ENCODE measurements at places on chromosomes 7 and 10.

- no peak for DNase-seq
These were observed 23.5 kb downstream of the SGCE start for GRCh38 chr7:94632338-94633013.

GRCh38 chr7:88689821-88690220, 69.7 kb upstream of the ZNF804B start:
- DNase-seq: no peak

DNA sequence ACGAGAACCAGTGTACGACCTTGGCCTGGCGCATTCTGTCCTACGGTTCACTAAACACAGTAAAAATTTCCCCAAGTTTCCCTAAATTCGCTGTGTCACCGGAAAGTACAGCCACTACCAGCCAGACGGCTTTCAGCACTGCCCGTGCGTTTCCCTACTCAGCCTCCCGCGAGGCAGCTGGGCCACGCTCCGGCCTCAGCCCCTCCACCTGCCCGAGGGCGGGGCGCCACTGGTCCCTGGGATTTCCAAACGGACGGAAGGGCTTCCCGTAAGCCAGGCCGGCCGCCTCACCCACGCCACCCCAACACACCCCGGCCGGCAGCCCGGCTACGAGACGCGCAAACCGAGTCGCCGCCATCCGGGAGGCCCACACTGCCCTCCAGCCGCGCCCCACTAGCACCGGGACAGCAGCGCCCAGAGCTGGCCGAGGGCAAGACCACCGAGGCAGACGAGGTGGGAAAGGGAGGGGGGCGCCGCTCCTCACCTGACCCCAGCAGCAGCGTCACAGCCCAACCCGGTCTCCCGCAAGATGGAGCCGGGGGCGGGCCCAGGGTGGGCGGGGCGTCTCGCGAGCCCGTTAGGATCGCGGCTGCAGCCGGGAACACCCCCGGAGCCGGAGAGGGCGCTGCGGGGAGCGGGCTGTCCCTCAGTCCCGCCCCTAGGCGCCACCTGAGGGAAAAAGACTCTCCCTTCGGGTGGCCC, at the start of gene ANXA7:
Gene ANXA7 (minus strand): TSS at position 531 of the 702 bp plus-strand sequence. CDS start 13,202 bp downstream, outside the sequence.
- DNase-seq: peak; percentile 87

GRCh38 chr10:117946525-117947070, 100.1 kb downstream of the RAB11FIP2 start:
- DNase-seq: no peak

- no peak for DNase-seq
These were observed 113.4 kb downstream of the DIP2C start for GRCh38 chr10:576130-576465.

DNA sequence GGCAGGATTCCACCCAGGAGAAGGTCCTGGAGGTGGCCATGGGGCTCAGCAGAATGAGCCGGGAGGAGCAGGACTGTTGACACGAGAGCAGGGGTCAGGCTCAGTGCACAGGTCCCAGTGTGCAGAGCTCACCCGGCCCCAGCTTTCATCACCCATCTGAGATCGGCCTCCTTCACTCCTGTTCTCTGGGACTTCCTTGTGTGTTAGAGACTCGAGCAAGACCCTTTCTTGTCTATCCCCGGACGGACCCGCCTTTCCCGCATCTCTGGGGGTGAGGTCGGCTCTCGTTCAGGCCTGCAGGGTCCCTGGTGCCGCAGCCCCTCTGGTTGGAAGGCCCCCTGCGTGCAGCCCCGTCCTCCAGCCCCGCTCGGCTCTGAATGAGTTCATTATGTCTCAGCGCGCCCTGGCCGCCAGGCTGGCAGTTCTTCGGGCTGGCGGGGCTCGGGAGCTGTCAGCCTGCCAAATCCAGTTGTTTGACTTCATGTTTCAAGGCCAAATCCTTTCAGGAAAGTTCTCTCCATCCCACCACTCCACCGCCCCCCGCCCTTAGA, 127.9 kb downstream of the LHPP start:
- DNase-seq: no peak

DNA sequence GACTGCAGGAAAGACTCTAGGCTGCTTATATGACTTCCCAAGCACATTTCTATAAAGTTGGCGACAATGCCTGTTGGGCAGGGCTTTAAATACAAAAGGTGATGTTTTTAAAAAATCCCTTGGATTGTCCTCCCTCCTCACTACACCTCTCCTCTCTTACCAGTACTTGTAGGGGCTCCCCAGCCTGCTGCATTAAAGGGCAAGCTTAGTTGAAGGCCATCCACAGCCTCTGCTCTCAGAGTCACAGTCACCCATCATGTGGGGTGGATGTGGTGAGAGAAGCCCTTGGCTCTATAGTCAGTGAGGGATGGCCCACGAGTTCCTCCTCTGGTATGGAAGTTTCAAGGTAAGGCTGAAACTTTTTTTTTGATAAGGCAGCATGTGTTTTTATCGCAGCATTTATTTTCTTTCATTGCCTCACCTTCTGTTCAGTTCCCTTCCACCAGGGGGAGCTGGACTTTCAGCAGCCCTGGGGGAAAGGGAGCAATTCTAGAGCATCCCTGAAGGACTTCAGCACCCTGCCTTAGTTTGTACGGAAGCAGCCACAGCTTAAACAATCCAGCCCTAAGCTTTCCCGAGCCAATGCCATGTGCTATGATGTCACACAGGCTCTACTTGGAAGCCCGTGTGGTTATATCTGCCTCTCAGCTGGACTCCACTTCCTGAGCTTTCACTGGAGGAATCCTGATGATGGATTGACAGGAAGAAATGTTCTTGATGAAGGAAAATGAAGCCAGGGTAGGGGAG, 131.9 kb downstream of the CALCR start:
- no peak for DNase-seq

DNA sequence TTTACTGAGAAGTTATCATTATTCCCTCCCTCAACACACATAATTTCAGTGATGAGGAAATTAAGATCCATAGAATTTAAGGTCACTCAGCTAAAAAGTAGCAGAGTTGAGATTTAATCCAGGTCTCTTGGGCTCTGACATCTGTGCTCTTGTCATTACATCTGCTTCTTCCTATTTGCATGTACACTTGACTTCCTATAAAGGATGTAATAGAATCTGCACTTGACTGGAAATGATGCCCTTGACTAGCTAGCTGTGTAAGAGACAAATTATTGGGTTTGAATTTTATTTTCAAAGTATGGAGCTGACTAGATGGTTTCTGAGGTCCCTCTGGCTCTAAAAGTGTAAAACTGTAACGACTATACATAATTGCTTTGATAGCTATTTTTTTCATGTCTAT, 59.5 kb downstream of the AGK start:
- DNase-seq: no peak

DNA sequence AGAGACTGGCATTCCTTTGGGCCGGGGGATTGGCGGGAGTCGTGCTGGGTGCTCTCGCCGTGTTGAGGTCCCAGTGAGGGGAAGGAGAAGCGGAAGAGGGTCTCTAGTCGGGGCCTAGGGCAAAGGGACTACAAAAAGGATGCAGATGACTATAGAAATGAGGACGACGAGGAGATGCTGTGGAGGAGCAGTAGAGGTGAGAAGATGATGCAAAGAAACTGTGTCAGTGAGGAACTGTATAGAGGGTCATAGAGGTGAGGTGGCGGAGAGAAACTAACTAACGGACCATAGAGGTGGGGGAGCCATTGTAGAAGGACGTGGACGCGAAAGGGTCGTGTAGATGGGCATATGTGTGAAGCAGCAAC, 324 bp downstream of the TWNK start:
- DNase-seq: no peak

DNA sequence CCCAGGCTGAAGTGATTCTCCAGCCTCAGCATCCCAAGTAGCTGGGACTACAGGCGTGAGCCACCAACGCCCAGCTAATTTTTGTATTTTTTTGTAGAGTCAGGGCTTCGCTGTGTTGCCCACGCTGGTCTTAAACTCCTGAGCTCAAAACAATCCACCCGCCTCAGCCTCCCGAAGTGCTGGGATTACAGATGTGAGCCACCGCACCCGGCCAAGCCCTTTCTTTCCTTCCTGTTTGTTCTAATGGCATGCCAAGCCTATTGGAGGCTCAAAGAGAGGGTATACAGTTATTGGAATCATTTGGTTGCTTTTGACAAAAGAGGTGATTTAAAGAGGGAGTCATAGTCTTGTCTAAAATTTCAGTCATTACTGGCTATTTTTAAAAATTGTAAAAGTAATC, 46.0 kb upstream of the TRIM8 start:
- no peak for DNase-seq

DNA sequence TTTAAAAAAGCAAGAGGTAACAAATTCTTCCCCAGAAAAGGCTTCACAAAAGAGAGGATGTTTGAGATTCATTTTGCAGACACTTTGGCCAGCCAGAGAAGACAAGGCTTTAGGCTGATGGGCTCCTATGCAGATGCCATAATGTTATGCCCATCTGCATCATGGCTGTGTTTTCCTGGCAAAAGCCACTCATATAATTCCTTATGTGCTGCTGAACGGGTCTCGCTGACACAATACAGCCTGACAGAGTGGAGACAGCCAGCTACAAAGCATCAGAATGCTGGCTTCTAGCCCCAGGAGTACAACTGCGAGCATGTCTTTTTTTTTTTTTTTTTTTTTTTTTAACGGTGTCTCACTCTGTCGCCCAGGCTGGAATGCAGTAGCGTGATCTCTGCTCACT, 1157.4 kb upstream of the AUTS2 start:
- DNase-seq: peak; percentile 50

- DNase-seq: no peak
These were observed 5.5 kb downstream of the ZNF775 start for GRCh38 chr7:150384406-150385301.

DNA sequence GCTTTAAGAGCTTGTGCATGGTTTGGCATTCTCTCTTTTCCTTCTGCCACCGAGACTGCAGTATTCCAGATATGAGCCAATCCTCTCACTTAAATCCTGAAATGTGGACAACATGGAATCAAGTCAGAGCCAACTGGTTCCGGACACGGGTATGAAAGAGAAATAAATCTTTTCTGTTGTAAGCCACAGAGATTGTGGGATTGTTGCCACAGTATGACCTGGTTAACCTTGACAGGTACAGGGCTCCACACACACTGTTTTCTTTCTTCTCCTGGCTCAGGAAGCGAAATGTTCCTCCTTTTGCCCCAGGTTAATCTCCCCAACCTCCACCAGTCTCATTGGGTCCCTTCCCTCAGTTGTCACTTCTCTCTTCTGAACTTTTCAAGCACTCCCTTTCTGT, 6.5 kb upstream of the NAMPT start:
- DNase-seq: no peak

DNA sequence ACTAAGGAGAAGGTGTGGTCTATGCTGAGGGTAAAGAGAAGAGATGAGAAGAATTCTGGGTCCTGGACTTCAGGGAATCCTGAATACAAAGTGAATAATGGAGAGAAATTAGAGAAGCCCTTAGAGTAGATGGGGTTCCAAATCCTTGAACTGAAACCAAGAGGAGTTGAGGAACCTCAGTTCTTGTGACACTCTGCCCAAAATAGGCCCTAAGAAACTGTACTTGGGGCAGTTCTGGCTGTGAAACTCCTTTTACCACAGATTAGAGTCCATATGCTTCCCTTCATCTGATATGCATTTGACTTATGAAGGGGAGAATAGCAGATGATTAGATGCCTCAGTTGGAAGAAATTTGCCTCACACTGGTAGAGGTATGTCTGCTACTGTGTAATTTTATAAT, 19.0 kb downstream of the TES start:
- no peak for DNase-seq

DNA sequence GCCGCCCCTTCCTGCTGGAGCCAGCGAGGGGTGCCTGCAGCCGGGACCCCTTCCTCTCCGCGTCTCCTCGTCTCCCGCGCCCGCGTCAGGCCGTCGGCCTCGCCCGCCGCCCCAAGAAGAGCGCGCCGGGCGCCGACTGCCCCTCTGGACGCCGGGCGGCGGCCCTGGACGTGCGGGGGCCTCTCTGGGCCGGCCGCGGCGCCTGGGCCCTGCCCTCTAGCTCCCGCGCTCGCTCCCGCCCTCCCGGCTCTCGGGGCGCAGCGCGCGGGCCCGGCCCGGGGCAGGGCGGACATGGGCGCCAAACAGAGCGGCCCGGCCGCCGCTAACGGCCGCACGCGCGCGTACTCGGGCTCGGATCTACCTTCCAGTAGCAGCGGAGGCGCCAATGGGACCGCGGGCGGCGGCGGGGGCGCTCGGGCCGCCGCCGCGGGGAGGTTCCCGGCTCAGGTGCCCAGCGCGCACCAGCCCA, 704 bp downstream of the ZNRF2 start:
- DNase-seq: no peak

DNA sequence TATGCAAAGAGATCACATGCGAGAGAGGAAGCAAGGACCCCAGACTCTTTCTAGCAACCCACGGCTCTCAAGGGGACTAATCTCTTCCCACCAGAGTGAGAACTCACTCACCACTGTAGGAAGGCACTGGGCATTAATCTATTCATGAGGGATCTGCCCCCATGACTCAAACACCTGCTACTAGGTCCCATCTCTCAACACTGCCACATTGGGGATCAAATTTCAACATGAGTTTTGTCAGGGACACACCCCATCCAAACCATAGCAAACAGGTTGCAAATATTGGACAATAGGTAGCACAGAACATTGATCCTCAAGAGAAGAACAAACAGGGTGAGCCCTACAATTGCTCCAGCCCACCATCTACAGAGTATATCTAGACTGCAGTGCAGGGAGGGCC, 740.6 kb downstream of the LRMDA start:
- no peak for DNase-seq

GRCh38 chr7:33874943-33875342, 30.4 kb upstream of the BMPER start:
- no peak for DNase-seq

DNA sequence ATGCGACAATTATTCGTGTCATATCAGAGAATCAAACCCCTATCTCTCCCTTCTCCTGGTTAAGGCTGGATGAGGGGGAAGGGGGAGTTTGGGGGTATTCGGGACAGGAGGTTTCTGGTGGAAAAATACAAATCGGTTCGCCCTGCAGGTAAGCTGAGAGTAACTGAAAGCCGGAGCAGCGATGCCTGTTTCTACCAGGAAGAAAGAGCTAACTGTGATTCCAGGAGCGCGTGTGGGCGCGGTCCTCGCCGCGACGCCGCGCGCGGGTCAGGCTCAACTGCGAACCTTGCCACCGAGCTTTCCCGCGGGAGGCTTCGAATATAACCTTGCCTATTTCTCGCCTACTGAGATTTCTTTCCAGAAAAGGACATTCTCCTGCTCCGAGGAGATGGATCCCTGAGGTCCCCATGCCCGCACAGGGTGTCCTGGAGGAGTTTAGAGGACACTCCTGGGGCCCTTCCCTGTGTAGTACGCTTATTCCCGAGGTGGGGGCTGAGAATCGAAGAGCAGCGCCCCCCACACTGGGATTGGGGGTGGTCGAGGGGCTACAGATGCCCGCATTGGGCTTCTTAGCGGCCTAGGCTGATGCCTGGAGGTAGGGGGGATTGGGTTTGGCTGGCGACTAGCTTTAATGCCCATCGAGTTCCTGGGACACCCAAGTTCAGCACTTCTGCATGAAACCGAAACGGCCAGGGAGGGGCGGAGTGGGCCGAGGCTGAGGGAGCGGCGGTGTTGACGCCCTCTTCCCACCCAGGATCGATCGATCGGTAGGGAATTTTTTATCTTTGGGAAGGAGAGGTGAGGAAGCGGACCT, 13.0 kb upstream of the DLX6 start:
- no peak for DNase-seq

DNA sequence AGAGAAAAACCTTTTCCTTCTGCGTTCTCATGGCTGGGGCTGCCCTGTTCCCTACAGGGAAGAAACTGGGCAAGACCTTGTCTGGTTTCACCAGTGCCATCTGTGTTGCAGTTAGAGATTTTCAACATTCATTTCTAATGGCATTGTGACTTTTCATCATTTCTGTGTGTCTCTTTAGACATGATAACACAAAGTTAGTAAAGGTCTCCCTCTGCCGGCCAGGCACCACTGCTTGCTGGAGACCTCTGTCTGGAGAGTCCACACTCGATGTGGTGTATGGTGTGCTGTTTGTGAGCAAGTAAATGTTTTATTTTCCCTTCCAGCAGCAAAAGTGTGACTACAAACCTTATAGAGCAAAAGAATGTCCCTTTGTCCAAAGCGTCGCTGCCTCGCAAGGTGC, 213.5 kb downstream of the PAXIP1 start:
- no peak for DNase-seq
